ENCODE measurements at places on chromosomes 5 and 9.

DNA sequence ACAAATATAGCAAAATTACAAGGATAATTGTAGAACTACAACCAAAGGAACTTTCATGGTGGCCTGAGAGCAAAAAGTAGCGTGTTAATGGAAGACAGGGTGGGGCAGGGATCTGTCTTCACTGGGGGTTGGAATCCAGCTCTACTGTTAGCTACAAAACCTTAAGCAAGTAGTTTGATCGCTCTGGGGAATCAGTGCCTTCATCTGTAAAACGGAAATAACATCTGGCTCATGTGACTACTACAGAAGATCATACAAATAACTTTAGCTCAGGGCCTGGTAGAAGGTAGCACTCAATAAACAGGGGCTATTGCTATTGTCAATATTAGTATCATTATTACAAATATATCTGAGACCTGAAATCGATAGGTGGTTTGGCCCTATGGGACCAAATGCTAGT lies 40.4 kb downstream of the ZNF608 start:
- DNase-seq, result no peak

- no peak for DNase-seq
Measured at GRCh38 chr5:178058321-178059012, 54.9 kb upstream of the N4BP3 start.

DNA sequence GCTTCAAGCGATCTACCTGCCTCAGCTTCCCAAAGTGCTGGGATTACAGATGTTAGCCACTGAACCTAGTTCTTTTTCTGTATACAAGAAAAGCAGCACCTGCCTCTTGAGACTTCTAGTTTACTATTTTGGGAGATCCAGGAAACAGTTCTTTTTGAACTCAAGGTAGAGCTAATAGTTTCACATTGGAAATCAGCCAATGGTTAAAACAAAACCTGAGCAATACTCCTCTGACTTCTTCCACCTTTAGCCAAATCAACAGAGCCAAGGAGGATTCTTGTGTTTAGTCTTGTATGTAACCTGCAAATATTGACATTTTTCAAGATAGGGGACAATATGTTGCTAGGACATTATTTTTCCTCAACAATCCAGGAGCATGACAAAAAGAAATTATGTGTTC lies 349.4 kb downstream of the SH3GL2 start:
- no peak for DNase-seq

- no peak for DNase-seq
Measured at GRCh38 chr9:124008303-124008693, 3.3 kb upstream of the LHX2 start.

- no peak for DNase-seq
Measured at GRCh38 chr5:55868846-55869245, 17.7 kb downstream of the IL31RA start.

- no peak for DNase-seq
Measured at GRCh38 chr5:37568893-37569292, 189.8 kb downstream of the WDR70 start.

- no peak for DNase-seq
Measured at GRCh38 chr5:159220206-159220605, 10.9 kb upstream of the RNF145 start.

DNA sequence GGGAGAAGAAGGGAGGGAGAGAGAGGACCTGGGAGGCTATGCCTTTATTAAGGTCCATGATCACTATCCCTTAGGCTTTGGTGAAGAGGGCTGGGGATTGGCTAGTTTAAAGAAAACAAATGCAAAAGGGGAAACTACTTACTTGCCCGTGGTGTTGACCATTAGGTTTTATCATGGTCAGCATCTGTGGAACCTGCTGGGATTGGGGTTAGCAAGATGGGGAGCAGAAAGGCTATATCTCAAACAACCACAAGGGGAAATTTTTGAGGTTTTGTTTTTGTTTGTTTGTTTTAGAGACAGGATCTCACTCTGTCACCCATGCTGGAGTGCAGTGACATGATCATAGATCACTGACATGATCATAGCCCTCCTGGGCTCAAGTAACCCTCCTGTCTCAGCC lies 9.0 kb upstream of the RAD23B start:
- no peak for DNase-seq

- no peak for DNase-seq
Measured at GRCh38 chr5:145473042-145473642, 362.0 kb downstream of the PRELID2 start.

DNA sequence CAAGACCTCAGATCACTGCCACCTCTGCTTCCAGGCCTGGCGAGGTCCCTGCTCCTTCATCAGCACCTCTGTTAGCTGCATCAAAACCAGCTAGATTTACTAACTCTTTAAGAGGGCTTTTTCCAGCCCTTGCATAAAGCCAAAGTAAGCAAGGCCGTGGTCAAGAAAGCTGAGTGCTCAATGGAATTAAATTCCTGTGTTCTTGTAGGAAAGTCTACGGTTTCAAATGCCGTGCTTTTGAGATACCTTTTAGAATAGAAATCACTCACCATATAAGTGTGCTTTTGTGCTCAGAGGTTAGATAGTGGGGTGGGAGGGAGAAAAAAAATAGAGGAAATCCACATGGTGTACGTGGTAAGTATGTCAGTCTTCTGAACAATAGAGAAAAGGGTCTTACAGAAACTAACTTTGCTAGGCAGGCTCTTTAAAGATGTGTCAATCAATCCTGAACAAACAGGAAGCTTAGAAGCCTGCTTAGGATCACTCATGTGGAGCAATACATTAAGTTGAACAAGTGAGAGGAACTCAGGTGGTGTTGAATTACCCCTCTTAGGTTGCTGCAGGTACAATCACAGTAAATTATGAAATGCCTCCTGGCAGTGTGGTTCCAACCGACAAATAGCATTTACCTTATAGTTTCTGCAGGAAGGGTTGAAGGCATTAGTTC lies 79.7 kb downstream of the SEMA6A start:
- no peak for DNase-seq
